Liver (tissue), 10 donors: ENCODE measurements at places on chromosomes 12 and 14. TPM values are rescaled to one million over a fixed set of nuclear protein-coding genes. Genes with fewer than 3 reads are reported as not detected.

OTOGL gene
- polyA plus RNA-seq, result 0.01 TPM

NUP107 gene
- polyA plus RNA-seq, result 11.7 TPM

NOVA1 gene
- polyA plus RNA-seq, result 0.75 TPM

MIP gene
- polyA plus RNA-seq, result 0.28 TPM

PABPN1 gene
- 40.9 TPM for polyA plus RNA-seq

ASB2 gene
- 0.18 TPM for polyA plus RNA-seq

CCDC175 gene
- polyA plus RNA-seq, result not detected

PRKAG1 gene
- 31.5 TPM for polyA plus RNA-seq

ADAM21 gene
- 0.02 TPM for polyA plus RNA-seq

CAPZA3 gene
- polyA plus RNA-seq, result not detected

TMEM119 gene
- polyA plus RNA-seq, result 0.14 TPM

SNX6 gene
- polyA plus RNA-seq, result 41.1 TPM
